ENCODE measurements at places on chromosomes 16 and 17.

DNA sequence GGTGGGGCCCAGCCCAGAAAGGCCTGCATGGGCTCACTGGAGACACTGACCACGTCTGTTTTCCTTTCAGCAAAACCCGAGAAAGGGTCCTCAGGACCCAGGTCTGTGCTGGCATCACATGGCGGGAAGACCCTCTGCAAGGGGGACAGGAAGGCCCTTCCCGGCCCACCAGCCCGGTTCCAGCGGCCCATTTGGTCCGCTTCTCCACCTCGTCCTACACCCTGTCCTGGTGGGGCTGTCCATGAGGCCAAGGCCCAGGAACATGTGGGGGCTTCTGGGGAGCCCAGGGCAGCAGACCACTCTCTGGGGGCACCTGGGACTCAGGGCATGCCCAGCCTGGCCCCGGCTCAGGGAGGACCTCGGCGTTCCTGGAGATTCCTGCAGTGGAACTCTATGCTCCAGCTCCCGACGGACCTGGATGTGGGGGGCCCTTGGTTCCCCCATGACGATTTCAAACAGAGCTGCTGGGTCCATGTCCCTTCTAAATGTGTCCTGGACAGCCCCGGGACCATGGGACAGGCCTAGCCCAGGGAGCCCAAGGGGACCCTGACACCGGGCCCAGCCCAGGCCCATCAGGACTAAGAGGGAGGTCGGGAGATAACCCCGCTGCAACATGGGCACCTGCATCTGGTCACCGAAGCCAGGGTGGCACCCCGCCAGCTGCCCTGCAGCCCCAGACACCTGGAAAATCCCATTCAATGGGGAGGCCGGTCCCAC, 26.4 kb upstream of the KSR1 start:
- no peak for DNase-seq

- peak; percentile 19 for DNase-seq
Measured at GRCh38 chr16:71622088-71622487, 3.9 kb upstream of the MARVELD3 start.

DNA sequence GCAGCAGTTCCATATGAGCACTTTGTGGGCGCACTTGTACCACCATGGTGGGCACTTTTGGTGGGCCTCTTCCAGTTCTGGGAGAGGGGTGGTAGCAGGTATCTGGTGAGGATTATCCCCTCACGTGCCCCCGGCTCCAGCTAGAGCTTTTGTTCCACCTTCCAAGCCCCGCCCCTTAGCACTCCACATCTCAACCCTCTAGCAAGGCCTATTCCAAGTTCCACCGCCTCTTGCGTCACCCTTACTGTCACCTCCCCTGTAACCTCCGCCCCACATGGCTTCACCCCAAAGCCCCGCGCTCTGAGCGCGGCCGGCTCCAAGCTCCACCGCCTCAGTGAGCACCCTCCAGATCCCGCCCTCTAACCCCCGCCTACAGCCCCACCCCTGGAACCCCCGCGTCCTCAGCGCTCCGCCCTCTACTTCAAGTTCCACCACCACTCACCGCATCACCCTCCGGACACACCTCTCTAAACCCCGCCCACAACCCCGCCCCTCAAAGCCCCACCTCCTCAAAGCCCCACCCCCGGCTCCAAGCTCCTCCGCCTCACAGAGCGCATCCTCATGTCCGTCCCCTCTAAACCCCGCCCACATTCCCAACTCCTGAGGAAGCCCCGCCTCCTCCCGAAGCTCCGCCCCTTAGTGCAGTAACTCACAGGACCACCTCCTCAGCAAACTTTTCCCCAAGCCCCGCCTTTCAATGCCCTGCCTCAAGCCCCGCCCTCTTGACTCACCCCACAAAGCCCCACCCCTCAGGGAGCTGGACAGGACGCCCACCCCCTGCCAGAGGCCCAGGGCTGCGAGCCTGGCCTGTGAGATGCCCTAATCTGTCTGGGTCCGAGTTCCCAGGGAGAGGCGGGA, 11.1 kb downstream of the SCN4A start:
- peak; percentile 12 for DNase-seq

GRCh38 chr16:27202923-27203506, 311 bp upstream of the KDM8 start:
- peak; percentile 93 for DNase-seq

DNA sequence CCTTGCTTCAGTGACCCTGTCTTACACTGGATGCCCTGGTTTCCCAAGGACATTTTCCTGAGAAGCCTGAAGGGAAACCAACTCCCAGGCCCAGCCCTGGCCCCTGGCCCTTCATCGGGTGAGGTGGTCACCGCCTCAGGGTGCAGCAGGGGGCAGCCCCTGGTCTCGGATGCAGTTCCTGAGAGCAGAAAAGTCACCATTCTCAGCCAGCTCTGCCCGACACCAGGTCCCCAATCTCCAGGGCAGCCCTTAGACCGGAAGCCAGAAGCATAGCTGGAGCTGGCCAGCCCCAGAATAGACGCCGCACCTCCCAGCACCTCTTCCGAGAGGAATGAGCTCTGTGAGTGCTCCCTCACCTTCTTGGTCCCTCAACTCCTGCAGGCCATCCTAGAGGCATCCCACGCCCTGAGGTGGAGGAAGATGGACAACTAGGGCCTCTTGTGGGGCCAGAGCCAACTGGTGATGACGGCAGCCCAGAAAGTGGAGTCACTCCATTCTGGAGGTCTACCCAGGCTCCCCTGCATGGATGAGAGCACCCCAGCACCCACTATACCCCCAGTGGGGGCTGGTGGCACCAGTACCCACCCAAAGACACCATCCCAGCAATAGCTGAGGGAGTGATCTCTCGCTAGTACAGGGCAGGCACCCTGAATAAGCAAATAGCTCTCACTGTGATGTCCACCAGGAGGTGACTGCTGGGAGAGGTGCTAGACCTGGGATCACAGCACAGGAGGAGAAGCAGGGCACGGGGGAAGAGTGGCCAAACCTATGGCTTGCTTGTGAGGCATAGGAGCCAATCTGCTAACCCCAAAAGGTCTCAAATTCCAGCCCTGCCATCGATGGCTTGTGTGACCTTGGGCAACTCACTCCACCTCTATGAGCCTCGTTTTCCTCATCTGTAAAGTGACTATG, 56.2 kb downstream of the TK2 start:
- no peak for DNase-seq

All from CD4-positive, alpha-beta T cell treated with Interleukin-2 at 100 ng/mL for 4 hours (primary cell).